Esophagus squamous epithelium (tissue), 5 donors: ENCODE measurements at places on chromosomes 11 and 22. TPM values are rescaled to one million over a fixed set of nuclear protein-coding genes. Genes with fewer than 3 reads are reported as not detected.

GRCh38 chr11:46465683-46466082, 74.1 kb upstream of the CHRM4 start:
- DNase-seq: no peak

DNA sequence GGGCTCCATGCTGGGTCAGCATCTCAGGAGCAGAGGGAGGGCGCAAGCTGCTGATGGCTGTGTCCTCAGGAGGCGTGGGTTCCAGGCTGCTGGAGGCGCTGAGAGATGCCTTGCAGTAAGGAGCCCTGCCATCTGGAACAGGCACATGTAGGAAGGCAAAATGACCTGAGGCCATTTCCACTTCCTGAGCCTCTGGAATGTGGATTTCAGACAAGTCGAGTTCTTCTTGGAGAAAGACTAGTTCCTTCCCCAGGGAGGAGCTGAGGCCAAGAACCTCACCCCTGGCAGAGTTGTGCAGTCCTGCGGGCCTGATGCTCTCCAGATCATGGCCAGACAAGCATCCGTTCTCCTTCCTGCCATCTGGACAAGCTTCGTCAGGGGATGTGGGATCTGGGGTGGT, 19.3 kb downstream of the HPS4 start:
- no peak for DNase-seq

DNA sequence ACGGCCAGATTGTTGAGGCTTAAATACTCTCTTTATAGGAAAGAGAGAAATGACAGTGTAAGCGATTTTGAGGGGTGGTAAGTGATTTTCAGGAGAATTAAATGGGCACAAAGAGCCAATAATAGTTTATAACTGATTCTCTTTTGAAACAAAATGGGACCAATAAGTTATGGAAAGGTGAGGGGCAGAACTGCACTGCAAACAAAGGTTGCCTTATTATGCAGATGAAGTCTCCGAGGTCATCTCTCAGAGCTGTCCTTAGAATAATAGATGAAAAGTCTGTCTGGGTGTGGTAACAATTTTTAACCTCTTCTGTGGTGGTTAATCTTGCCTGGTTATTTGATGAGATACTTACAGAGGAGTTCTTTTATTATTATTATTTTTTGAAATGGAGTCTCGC, 14.7 kb upstream of the CRTAM start:
- no peak for DNase-seq

DNA sequence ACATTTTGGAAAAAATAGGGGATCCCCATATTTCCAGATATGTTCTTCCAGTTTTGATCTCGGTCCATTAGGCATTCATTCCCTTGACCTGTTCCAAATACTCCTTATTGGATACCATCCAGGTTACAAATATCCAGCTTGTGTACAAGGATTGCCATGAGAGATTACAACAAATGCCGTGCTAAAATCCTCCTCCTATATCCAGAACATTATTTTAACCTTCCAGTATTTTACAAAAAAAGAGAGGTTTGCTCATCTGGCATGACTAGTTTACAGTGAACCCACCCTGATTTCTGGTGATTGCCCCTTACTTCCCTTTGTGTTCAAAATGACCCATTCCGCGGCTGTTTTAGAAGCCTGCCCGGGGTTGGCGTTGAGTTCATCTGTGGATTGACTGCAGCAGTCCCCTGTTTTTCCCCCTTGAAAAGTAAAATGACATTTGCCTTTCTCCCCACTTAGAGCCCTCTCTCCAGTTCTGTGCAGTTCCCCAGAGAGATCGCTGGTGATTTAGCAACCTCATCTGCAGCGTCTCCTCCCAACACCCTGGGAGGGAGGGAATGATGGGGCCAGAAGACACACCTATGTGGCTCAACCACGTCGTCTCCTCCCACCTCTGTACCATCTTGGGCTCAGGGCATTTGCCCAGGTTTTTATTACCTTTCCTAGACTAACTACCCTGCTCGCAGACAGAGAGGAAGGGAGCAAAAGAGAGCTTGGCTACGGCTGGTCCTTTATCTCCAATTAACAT, 73.6 kb downstream of the DSCAML1 start:
- no peak for DNase-seq

GRCh38 chr22:38403812-38404211, 51.2 kb downstream of the KCNJ4 start:
- DNase-seq: no peak

DNA sequence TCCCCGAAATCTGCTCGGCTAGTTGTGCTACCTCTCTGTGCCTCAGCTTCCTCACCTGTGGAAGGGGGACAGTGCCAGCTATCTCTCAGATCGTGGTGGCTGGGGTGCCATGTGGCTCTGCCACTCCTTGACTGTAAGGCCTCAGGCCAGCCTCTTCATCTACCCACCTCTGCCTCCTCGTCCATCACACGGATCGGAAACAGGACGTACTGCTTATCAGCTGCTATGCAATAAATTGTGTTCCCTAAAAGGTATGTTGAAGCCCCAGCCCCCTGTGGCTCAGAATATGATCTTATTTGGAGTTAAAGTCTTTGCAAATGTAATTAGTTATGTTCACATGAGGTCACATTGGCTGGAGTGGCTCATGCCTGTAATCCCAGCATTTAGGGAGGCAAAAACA, 7.8 kb downstream of the PPM1F start:
- DNase-seq: no peak

DNA sequence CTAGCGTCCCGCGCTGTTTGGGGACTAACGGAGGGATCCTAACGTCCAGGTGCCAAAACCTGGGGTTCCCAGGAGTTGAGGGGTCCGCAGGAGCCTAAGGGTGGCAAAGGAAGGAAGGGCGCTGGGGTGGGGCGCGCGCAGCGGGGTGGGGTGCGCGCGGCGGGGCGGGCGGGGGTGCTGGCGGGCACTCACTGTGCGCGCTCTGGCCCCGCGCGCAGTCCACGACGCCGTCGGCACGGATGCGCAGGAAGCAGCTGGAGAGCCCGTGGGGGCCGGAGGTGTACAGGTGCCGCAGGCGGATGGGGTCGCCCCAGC, 412 bp downstream of the FGF19 start:
- DNase-seq: no peak

GRCh38 chr11:90701716-90702115, 478.9 kb upstream of the CHORDC1 start:
- DNase-seq: no peak

- DNase-seq: no peak
These were observed 65.8 kb upstream of the RASSF10 start for GRCh38 chr11:12943311-12943710.

- no peak for DNase-seq
These were observed 100.8 kb upstream of the B3GAT1 start for GRCh38 chr11:134512571-134513538.

DNA sequence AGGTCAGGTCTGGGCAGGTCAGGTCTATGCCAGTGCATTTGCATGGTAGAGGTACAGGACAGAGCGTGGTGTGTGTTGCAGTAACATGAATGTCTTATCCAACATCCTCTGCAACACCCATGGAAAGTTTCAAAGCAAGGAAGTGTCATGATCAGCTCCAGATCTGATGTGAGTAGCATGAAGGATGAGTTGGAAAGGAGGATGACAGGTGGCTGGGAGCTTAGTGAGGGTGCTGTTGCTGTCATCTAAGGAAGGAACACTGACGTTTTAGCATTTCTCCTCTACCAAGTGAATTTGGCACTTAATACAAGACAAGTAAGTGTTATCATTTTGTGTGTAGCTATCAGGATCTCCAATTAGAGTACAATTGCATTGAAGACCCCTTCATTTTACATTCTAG, 65.1 kb downstream of the GRK3 start:
- DNase-seq: no peak

DNA sequence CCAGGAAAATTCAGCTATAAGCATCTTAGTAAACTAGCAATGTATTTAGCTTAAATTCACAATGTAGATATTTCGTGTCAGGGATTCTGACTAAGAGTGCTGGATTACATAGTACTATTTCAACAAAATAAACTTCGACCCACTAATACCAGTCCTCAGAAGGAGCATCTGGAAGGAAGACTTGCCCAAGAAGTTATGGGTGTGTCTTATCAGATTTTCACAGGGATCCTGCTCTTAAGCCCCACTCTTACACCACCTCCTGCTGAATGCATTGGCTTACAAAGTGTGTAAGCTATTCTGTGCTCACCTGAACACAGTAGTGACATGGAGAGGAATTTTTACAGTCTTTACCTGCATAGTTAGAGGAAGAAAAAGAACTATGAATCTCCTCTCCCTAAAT, 35.4 kb upstream of the ANO5 start:
- DNase-seq: no peak

- no peak for DNase-seq
These were observed 61.6 kb downstream of the LRP5 start for GRCh38 chr11:68373815-68374501.

DNA sequence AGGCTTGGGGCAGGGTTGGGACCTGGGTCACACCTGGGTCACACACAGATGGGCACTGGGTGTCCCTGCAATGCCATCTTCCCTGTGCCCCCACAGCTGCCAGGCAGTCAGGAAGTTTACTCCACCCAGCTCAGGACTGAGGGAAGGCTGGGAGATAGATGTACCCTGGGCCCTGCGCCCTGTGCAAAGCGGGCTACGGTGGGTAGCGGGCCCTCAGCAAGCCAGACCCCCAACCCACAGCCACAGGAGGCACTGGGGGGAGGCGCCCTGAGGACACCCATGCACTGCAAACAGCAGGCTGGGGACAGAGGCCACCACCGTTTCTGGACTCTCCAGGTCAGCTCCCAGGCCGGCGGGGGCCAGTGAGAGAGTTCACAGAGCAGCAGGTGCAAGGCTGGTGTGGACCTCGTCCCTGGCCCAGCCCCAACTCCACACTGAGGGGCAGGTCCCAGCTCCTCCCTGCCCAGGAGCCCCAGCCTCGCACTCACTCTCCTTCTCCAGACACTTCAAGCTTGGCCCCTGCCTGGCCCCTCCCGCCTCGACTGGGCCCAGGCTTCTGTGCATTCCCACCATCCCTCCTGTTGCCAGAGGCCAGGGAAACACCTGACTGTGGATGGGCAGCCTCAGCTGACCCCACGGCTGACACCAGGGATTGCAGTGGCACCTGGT, 4.9 kb downstream of the DUSP8 start:
- no peak for DNase-seq

DNA sequence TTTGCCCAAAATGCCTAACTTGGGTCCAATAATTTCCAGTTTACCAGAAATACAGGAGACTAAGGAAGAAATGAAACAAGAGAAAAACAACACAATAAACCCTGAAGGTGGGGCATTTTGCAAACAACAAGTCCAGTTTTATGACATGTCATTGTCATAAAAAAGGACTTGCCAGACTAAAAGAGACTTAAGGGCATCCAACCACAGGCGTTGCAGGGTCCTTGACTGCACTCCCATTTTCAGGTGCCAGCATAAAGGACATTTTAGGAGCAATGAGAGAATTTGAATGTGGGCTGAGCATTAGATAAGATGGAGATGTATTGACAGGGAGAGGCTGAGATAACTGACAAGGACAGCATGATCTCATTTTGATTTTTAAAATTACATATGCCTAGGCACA, 28.1 kb upstream of the DAGLA start:
- no peak for DNase-seq

DNA sequence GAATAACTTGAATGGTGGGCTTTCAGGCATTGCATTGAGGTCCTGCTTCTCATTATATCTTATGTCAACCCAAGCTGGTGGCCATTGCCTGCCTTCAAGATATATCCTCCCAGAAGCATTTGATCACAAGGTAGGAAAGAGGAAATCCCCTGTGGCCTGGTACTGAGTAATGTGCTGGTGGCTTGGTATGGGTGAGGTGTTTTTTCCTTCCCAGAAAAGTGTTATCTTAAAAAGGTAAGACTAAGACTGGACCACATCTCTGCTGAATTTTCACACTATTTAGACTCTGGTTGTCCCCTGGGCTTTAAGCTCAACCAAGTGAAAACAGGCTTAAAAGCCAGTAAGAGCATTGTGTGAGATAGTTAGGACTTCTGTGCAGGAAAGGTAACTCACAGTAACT, 3.7 kb downstream of the INSC start:
- DNase-seq: no peak

DNA sequence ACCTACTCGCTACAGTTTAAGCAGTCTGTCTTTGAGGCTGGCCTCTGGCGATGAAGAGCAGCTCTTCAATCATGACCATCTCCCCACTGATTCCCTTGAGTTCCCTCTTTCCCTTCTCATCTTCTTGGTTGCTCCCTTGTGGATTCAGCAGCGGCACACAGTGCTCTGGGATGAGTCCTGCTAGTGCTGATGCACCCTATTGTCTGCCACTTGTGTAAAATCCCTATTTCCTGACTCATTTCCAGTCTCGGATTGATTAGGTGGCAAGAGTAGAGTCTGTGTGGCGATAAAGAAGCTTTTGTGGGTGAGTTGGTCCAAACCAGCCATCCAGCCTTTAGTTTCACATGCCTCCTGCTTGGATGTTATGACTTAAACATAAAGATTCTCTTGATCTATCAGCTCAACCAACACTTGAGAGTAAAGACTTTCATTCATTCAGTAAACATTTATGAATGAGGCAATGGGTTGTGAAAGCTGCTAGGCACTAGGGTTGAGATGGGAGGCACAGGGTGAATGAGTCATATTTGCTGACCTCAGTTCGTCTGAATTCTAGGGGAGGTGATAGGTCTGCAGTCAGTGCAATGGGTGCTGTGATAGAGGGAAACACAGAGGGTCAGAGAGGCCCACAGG, 219.4 kb upstream of the RAG2 start:
- no peak for DNase-seq

GRCh38 chr11:44178381-44178780, 82.9 kb downstream of the EXT2 start:
- no peak for DNase-seq

- DNase-seq: no peak
These were observed 16.4 kb downstream of the DAGLA start for GRCh38 chr11:61696602-61697001.

- no peak for DNase-seq
These were observed 10.6 kb downstream of the PLXNB2 start for GRCh38 chr22:50296658-50297490.

GRCh38 chr11:66864172-66864901, 7.5 kb downstream of the LRFN4 start:
- DNase-seq: no peak

- no peak for DNase-seq
These were observed 107.1 kb upstream of the CADM1 start for GRCh38 chr11:115611343-115611742.

- no peak for DNase-seq
These were observed 1.5 kb downstream of the INCENP start for GRCh38 chr11:62125316-62125715.

DNA sequence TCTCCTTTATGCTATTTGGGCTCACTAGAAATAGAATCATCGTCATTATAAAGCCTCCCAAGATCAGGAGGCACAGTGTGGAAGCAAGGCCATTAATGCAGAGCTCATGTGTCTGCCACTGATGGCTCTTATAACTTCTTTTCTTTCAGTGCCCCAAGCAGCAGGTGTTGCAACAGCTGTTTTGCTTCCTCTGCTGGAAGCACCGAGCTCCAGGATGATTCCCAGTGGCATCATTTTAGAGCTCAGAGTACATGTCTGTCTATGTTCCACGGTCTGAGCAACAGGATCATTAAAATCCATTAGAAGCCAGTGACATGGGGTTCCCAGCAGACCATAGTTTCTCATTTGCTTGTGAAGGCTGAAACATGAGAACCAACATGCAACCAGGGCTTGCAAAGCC, 803.0 kb upstream of the FAT3 start:
- no peak for DNase-seq

The TRIM48 gene
- total RNA-seq: not detected

The OR2D2 gene
- 0.40 TPM for total RNA-seq

The SHANK2 gene
- 5.7 TPM for total RNA-seq

The IRAG1 gene
- total RNA-seq: 48.4 TPM

The SCGB1A1 gene
- 6.6 TPM for total RNA-seq

The SLC22A25 gene
- total RNA-seq: not detected

The TMEM179B gene
- total RNA-seq: 44.1 TPM

The FXYD2 gene
- total RNA-seq: 0.95 TPM

The RFPL1 gene
- not detected for total RNA-seq
